ENCODE measurements at places on chromosomes 11 and 22.

- no peak for DNase-seq
These were observed 6.8 kb downstream of the RNF169 start for GRCh38 chr11:74755395-74755995.

DNA sequence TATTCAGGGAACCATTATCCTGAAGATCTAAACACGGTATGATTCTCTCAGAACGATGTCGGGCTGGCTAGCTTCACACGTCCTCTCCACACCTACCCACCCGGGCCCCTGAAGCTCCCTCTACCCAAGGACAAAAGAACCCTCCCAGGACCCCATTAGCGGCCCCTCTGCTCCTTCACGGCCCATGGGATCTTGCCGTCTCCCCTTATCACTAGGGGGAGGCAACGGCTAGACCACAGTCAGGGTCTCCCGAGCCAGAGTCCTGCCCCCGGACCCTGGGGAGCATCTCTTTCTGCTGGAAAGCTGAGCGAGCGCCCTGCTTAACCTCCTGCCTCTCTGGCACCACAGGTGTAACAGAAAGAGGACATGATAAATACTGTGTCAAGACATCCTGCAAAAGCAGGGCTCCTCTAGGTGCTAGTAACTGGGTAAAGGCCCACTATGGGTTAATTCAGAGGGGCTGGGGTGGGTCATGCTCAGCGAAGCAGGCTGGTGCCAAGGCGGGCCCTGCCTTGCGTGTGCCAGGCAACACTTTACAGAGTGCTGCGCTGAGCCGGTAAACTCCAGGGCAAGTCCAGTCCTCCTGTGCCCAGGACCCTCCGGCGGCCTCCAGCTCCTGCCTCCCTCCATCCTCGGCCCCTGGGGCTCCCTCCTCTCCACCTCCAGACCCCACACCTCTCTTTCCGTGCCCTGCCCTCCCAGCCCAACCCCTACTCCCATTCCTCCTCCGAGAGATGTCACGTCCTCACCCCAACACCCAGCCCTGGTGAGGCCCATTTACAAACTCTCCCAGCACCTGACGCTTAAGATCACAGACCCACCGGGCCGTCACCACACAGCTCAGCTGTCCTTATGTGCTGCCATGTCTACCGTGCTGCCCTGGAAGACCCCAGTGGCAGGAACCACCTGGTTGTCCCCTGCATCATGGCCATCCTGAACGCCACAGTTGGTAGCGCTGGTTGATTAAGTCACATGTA lies 3.0 kb downstream of the TOLLIP start:
- no peak for DNase-seq

DNA sequence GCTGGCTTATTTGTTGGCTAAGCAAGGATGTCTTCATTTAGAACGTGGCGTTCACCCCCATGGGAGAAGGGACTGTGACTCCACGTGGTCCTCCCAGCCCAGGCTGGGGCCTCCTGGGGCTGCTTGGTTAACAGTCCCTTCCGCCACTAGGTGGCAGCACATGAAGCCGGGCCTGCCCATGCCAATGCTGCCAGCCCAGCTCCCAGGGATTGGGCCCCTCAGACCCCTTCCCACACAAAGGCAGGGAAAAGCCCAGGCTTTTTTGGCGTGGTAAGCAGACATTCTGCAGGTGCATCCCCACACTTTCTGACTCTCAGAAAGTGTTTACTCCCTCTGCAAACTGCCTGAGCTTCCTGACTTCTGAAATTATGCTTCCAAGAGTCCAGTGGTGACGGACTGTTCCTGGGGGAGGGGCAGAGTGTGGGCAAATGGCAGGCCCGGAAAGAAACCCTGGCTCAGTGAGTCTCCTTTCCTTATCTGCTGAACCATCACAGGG lies 3.1 kb downstream of the CBX6 start:
- no peak for DNase-seq

DNA sequence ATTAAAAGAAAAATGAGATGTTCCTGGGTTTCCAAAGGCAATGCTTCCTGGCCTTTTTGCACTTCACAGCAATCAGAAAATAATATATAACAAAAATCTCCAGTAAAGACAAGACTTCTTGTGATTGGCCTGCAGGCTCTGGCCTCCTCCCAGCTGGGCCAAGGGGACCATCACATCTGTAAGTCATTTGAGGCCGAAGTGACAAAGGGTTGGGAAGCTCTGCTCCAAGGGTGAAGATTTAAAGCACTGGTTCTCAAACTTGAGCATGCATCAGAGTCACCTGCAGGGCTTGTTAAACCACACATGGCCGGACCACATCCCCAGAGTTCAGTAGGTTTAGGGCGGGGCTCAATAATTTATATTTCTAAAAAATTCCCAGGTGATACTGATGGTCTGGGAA lies 32.1 kb downstream of the ARFGAP2 start:
- no peak for DNase-seq

GRCh38 chr22:44797181-44797725 lies 44.9 kb downstream of the ARHGAP8 start:
- no peak for DNase-seq

DNA sequence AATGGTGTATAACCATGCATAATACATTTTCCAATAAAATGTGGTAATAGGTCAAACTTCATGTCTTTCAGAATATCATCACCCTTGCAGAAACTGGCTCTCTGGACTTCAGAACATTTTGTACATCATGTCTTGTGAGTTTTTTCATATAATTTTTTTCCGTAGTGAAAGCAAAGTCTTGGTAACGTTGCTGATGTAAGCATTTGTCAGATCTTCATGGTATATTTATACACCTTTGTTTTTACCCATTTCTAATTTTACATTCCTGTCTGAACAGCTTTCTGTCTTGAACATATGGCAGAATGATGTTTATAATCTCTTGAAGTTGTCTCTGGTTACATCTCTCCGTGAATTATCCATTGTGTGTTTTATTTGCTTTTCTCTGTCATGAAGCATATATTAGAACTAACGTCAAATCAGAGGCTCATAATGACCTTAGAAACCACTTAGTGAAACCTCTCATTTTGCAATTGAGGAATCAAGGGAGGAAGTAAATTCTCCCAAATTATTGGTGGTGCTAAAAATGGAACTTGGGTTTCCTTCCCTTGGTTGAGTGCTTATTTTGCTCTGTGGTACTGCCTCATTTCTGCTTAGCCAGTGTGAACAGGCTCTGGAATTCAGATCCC lies 37.4 kb downstream of the CSRP3 start:
- DNase-seq, result no peak

- no peak for DNase-seq
These were observed 232.6 kb downstream of the FAT3 start for GRCh38 chr11:92457250-92457649.

GRCh38 chr11:27248576-27249509 lies 114.2 kb downstream of the CCDC34 start:
- no peak for DNase-seq

GRCh38 chr11:126430581-126431335 lies 75.3 kb downstream of the ST3GAL4 start:
- no peak for DNase-seq

- DNase-seq, result no peak
These were observed 34.6 kb downstream of the BBOX1 start for GRCh38 chr11:27075192-27075591.

DNA sequence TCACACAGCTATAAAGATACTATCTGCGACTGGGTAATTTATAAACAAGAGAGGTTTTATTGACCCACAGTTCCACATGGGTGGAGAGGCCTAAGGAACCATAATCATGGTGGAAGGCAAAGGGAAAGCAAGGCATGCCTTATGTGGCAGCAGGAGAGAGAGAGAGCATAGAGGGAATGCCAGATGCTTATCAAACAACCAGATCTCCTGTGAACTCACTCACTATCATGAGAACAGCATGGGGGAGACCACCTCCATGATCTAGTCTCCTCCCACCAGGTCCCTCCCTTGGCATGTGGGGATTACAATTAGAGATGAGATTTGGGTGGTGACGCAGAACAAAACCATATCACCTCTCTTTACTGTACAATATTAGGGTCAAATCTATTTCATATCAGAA lies 1101.6 kb upstream of the RAG2 start:
- DNase-seq, result no peak

GRCh38 chr11:129090056-129090455 lies 102.1 kb downstream of the ARHGAP32 start:
- DNase-seq, result no peak

GRCh38 chr22:44701824-44702478 lies at the start of gene PRR5:
Gene PRR5, plus strand, starts transcription at chr22:44702204. Its CDS starts 271 bp downstream, at chr22:44702475.
- DNase-seq, result no peak

GRCh38 chr11:95556342-95557163 lies 233.0 kb downstream of the FAM76B start:
- DNase-seq, result no peak

GRCh38 chr11:134438542-134439537 lies 26.8 kb upstream of the B3GAT1 start:
- no peak for DNase-seq

- DNase-seq, result no peak
These were observed 12.5 kb downstream of the LRP4 start for GRCh38 chr11:46905806-46906205.

GRCh38 chr11:69352715-69353319 lies 58.9 kb downstream of the MYEOV start:
- no peak for DNase-seq

DNA sequence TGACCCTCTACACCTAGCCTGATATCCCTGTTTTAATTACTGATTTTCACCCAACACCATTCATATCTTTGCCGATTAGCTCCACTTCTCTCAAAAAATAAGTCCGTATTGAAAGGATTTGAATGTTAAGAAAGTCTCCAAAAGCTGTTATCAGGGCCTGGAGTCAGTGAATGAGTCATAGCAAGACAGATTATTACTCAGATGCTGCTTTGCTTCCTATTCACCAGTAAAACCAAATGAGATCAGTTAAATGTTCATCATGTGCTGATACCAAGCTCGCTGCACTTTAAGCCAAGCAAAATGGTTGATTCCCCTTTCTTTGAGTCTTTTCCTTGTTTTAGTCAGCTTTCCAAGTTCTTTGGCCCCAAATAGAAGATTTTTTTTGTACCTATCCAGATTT lies 228.4 kb downstream of the FAT3 start:
- no peak for DNase-seq

DNA sequence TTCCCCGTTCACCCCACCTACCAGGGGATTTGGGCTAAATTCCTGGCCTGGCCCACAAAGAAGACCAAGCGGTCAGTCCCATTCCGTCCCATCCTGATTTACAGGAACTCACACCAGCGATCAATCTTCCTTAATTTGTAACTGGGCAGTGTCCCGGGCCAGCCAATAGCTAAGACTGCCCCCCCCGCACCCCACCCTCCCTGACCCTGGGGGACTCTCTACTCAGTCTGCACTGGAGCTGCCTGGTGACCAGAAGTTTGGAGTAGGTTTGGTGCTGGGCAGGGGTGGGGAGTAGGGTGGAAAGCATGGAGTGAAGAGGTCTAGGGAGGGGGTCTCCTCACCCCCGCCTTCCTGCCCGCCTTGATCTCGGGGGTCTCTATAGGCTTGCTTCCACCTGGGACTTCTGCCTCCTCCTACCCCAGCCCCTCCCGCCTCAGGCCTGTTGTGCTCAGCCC lies at the start of gene SERPING1:
SERPING1 (plus strand) TSS at position 225 of the 455 bp plus-strand sequence. CDS start 586 bp downstream, outside the sequence.
- DNase-seq, result no peak
